ENCODE measurements at places on chromosomes 16 and 17.

DNA sequence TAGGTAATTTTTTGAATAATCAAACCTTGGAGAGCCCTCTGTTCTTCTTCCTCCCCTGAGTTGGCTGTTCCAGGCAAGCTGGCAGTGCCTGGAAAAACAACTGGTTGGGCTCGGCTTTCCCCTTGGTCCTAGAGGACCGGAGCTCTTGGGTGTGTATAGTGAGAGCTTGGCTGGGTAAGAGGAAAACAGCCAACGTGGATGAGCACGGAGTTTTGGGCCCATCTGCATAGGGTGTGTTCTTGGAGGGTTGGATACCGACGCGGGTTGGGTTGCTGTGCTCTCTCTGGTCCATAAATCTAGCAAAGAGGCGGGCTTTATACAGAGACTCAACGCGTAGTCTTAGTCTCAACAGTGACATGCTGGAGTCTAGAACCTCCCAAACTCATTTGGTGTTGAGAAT lies 23.2 kb downstream of the ITGB3 start:
- DNase-seq = no peak

- no peak for DNase-seq
These were observed 594.0 kb downstream of the WWOX start for GRCh38 chr16:78693496-78693895.

- no peak for DNase-seq
These were observed 48.0 kb upstream of the SLC12A3 start for GRCh38 chr16:56817056-56817455.

GRCh38 chr16:80619824-80620223 lies 79.0 kb downstream of the DYNLRB2 start:
- DNase-seq = no peak

GRCh38 chr16:15403392-15403995 lies 7.9 kb downstream of the MPV17L start:
- no peak for DNase-seq

DNA sequence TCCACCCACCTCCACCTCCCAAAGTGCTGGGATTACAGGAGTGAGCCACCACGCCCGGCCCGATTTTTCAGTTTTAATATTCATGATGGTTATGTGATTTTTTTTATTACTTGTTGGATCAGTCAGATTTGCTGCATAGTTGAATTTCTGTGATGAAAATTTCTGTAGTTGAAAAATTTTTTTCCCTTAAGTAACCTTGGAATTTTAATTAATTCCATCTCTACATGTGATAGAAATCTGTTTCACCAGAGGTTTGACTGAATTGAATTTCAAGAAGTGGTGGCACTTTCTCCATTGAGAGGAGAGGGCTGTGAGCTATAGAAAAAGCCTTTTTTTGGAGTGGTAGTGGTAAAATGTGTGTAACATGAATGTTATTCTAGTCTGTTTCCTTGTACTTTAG lies 24.7 kb downstream of the WIPF2 start:
- DNase-seq = no peak

- no peak for DNase-seq
These were observed 6.3 kb downstream of the HSBP1 start for GRCh38 chr16:83813823-83814658.

DNA sequence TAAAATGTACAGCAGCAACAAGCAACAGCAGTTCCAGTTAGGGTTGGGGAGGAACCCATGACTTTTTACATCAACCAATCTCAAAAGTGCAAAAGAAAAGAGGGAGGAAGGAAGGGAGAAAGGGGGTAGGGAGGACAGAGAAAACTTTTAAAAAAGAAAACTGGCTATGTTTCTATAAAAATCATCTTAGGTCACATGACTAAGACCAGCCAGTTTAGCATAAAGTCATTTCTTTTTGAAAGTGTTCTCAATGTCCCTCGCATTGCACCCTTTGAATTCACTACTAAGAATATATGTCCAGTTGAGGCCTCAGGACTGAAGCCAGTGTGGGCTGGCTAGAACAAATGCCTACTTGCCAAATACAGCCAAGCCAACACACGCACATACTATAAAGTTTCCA lies 28.9 kb downstream of the DCUN1D3 start:
- no peak for DNase-seq

DNA sequence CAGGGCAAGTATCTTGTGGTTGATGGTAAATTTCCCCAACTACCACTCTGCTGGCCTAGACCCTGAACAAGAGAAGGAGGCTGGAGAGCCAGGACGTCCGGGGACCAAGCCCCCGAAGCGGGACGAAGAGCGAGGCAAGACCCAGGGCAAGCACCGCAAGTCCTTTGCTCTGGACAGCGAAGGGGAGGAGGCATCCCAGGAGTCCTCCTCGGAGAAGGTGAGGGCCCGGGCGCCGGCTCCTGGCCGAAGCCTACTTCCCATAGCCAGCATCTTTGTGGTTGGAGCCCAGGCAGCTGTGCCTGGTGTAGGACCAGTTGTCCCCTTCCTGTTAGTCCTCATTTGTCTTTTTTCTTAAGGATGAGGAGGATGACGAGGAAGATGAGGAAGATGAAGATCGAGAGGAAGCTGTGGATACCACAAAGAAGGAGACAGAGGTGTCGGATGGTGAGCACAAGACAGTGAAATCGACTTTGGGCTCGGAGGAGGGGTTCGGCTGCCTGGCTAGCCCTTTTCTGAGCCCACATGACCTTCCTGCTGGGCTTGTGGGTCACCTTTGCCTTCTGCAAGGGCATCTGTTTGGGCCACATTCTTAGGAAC lies 11.8 kb downstream of the SETD1A start:
- no peak for DNase-seq

GRCh38 chr16:20307791-20308190 lies 19.5 kb downstream of the GP2 start:
- DNase-seq = no peak

DNA sequence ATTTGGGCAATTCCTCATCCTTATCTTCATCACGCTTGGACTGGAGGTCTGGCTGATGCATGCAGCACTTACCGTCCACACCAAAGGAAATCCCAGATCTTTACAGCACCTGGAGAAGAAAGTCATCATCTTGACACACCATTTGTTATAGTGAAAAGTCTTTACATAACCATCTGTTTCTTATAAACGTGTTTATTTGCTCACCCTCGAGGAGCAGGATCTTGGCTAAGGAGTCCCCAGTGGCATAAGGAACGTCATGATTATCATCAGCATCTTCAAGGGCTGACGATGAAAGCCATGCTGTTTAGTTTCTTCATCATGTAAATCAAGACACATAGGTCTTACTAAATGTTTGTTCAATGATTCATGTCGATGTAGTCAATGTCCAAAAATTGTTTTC lies 248.8 kb upstream of the ELAC2 start:
- no peak for DNase-seq

DNA sequence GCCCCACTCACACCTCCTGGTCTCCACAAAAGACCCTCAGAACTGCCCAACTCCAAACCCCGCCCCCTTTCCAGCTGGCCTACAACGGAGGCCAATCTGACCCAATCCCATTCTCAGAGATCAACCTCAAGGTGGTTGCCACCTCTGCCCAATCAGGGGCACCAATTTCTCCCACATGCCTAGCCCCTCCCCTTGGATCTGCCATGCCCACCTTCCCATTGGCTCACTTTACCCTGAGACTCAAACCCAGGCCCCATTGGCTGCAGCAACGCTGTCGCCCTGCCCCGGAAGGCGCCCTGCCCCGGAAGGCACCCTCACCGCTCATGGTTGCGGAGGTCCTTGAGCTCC lies 10.6 kb downstream of the ZNF668 start:
- DNase-seq = no peak

- DNase-seq = no peak
These were observed 234.4 kb upstream of the KIF2B start for GRCh38 chr17:53588317-53588716.

GRCh38 chr17:27860971-27861664 lies 32.0 kb downstream of the LYRM9 start:
- no peak for DNase-seq

- peak; percentile 31 for DNase-seq
These were observed 111.4 kb downstream of the SNX29 start for GRCh38 chr16:12087901-12088421.

- DNase-seq = no peak
These were observed 5.3 kb downstream of the MYCBPAP start for GRCh38 chr17:50513495-50513894.

DNA sequence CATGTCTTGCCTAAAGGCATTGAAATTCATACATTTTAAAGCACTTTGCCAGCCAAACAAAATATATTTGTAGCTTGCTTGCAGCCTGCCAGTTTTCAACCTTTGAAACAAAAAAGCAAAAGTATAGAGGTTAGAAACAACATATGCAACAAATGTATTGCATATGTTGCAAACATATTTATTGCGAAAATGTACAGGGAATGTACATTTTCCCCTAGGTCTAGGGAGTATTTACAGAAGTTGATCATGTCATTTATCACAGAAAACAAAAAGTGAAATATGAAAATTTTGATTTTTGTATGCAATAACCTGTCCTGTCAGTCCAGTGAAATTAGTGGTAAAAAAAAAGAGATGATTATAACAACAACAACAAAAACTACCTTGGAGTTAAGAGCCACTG lies 171.5 kb downstream of the SPECC1 start:
- no peak for DNase-seq

- no peak for DNase-seq
These were observed 10.9 kb downstream of the JPT2 start for GRCh38 chr16:1688807-1689560.

GRCh38 chr17:16910341-16910740 lies 61.6 kb downstream of the TNFRSF13B start:
- no peak for DNase-seq

DNA sequence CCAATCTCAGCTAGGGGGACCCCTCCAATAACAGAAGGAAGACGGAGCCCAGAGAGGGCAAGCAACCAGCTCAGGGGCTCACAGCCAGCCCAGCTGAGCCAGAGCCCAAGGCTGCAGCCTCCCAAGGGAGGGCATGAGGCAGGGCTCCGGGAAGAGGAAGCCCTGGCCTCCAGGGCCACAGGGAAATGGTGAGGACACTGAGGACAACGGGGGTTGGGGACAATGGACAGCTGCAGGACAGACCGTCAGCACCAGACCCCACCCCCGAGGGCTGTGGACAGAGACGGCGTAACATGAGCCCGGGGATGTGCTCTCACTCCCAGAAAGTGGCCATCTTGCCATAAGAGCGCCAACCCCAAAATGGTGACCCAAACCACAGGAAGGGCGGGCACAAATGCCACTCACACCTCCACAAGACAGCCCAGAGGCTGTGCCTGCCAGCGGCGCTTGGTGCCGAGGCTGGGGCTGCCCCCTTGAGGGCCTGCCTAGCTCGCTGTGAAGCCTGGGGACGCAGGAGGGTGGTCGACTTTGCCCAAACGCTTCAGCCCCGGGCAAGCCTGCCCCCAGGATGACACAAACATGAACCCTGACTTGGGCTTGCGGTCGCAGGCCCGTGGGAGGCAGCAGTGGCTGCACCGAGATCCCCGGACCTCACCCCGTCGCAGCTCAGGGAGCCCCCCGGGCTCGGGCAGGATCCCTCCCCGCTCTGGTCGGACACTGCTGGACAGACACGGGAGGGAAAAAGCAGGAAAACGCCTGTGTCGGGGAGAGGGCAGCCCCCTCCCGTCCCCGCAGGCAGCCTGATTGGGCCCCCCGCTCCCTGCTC lies 10.5 kb downstream of the PIMREG start:
- DNase-seq = no peak

- DNase-seq = no peak
These were observed 35.5 kb downstream of the GAN start for GRCh38 chr16:81350306-81350615.

DNA sequence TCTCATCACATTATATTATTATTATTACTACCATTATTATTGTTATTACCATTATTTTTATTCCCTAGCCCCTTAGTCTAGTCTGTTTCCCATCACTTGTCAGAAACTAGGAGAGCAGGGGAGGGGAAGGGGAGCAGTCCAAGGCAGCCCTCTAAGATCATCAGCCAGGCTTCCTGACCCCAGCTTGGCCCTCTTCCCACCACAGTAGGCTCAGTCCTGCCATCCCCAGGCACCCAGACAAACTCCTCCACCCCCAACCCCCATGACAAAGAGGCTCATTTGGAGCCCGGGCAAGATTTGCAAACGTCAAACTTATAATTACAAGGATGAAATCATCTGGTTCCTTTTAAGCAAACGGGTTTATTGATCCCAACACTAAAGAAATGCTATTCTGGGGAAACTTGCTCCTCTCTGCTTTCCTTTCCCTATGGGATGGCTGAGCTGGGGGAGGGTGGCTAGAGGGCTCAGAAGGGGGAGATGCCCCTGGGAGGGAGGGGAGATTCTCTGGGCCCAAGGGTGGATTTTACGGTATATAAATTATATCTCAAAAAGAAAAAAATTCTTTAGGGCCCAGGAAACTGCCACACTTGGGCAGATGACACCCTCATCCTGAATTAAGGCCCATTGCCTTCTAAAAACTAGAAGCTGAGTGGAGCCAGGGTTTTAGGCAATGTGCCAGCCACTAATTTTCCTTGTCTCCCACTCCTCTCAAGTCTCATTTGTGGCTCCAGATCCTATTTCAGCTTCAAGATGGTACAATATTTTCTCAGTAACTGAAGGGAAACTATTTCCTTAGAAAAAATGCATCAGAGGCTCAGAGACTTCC lies 4.4 kb upstream of the CBFB start:
- no peak for DNase-seq

- no peak for DNase-seq
These were observed 17.4 kb downstream of the DUSP14 start for GRCh38 chr17:37507111-37507510.

DNA sequence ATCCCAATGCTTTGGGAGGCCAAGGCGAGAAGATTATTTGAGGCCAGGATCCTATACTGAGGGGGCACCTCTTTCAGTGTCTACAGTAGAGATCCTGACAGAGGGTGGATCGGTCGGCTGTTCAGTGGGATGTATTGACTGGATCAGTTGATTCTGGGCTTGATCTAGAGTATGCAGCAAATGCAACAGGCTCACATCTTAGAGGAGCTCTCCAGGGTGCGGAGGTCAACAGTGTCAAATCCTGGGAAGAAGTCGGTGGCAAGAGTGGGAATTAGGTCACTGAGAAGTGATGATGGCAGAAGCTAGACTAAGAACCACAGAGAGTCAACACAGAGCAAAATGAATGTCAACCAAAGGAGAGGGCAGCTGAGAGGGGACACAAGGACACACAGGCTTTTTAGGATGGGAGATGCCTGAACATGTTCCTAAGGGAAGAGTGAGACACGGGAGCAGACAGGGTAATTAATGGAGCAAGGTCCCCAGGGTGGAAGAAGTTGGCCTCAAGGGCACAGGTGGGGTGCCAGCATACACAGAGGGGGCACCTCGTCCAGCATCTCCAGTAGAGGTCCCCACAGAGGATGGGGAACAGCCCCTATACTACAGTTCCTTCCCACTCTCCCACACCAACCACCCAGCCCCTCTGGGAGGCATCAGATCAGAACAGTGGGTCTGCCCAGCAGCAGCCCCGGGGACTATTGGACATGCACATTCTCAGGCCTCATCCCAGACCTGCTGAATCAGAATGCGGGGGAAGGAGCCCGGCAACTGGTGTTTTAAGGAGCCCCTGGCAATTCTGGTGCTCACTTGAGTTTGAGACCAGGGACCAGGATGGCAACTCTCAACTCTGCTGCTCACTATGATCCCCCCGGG lies 10.0 kb upstream of the CYTH1 start:
- DNase-seq = no peak

GRCh38 chr17:8447799-8448198 lies 12.1 kb downstream of the NDEL1 start:
- no peak for DNase-seq

GRCh38 chr16:88017587-88018101 lies 66.4 kb downstream of the BANP start:
- DNase-seq = no peak
